GM18507 (cell line): ENCODE measurements at places on chromosomes 11 and 22.

DNA sequence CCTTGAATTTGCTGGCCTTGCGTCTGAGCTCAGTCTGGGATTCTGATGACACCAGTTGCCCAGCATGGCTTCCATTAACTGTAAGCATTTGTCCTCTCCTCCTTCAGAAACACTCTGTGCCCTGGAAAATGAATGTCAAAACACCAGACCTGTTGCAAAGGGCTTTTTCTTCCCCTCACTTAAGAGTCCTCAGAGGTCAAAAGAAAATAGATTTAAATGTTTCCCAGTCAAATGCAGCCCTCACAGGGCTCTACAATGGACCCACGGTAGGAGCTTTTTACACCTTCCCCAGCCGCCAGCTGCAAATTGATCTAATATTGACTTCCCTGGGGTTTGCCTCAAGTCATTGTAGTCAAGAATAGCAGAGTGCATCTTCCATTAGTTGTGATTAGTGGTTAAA lies 332.2 kb downstream of the INSC start:
- no peak for DNase-seq

GRCh38 chr11:8247312-8247711 lies 16.4 kb downstream of the LMO1 start:
- no peak for DNase-seq

GRCh38 chr11:101866619-101867491 lies 48.0 kb upstream of the CEP126 start:
- DNase-seq = no peak

DNA sequence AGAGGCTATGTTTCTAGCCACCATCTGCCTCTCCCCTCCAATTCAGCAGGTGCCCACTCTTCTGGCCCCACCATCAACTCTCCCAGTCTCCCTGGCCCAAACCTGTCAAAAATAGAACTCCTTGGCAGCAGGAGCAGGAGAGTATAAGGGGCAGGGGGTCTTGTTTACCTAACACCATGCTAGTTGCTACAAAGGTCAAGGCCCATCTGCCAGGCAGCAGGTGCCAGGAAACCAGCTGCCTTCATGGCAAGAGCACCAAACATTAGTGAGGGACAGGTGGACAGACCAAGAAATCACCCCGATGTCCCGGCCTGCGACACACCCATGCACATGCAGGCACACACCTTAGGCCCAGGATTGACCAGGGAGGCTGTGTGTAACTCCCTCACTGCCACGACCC lies 387.9 kb downstream of the BUD13 start:
- no peak for DNase-seq

GRCh38 chr11:123186286-123186685 lies 8.8 kb downstream of the CLMP start:
- no peak for DNase-seq

DNA sequence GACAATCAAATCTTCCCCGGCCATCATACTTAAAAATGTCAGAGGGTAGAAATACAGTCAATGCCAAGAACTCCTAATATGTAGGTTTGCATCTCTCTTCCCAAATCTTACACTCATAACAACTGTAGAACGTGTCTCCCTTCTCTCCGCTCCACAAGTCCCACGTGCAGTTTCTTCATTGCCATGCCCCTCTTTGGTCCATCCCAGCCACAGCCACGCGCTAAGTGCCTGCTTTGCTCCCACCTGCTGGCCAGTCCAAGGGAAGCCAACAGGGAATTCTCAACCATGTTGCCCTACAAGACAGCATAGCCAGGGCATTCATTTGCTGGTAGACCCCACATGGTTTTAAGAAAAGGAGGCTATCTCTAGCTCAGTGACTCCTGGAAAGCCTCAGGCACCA lies 420.6 kb upstream of the ISX start:
- DNase-seq = no peak

DNA sequence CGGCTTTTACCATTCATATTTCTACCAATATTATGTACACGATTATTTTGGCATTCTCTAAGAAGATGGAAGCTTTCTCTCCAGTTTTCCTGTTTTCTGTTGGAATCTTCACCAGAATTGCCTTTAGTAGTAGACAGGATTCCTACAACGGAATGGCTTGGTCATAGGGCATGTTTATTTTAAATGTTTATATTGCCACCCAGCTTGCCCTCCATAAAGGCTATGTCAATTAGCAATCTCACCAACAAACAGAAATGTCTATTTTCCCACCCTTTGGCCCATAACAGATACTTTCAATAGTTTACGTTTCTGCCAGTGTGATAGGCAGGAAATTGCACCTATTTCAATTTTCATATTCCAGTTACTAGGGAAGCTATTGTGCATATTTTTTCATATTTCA lies 893.5 kb downstream of the NTM start:
- no peak for DNase-seq

DNA sequence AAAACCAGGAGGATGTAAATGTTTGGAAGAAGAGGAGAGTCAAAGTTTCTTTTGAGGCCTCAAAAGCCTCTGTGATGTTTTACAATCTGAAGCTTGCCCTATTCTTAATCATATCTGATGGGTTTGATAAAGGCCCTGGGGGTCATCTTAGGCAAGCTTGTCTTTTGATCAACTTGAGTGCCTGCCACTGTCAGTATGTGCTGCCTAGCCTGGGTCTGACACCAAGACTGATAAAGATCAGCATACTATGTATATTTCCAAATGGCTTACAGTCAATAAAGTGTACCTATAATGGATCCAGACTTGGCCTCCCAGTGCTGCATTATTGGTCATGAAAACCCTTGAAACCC lies 12.7 kb downstream of the EHF start:
- DNase-seq = no peak

DNA sequence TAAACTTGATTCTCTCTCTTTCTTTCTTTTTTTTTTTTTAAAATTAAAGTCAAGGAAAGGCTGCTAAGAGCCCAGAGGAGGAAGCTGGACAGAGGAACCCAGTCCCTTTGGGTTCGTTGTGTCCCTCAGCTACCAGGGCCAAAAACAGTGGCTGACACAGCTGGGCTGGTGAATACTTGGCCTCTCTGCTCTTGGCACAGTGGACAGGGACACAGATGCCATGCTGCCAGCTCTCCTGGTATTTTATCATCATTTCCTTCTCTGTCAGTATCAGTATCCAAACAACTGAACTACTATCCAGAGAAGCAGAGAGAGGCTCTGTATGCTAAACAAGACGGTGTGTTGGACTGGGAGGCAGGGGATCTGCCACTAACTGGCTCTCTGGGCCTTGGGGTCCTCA lies 123.7 kb upstream of the CCDC90B start:
- no peak for DNase-seq

DNA sequence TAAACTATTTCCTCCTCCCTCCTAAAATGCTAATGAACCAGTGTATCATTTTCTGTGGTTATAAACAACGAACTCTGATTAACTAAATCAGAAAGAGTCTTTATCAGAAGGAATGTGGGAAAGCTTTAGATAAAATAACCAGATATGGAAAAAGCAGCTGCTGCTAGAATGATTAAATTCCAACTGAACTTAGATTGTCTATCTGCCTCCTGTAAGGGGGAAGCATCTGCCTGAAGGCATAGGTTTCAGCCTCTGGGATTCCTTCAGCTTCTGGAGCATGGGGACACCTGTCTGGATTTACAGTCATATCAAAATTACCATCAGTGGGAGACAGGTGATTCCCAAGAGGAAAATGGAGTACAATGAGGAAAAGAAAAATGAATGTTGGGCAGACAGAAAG lies 1095.5 kb upstream of the CCDC90B start:
- no peak for DNase-seq
